ENCODE measurements at places on chromosomes 1 and 21.

DNA sequence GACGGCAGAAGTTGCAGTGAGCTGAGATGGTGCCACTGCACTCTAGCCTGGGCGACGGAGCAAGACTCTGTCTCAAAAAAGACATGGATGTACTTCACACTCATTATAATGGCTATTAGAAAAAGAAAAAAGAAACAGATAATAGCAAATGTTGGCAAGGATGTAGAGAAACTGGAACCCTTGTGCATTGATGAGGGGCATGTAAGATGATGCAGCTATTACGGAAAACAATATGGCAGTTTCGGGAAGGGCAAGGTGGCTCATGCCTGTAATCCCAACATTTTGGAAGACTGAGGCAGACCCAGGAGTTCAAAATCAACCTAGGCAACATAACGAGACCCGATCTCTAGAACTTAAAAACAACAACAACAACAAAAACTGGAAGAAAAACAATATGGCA, 22.3 kb downstream of the TRIT1 start:
- no peak for DNase-seq

GRCh38 chr1:70666381-70667140, 255.5 kb downstream of the CTH start:
- DNase-seq = no peak

GRCh38 chr1:73593364-73593763, 604.6 kb downstream of the LRRIQ3 start:
- DNase-seq = no peak

DNA sequence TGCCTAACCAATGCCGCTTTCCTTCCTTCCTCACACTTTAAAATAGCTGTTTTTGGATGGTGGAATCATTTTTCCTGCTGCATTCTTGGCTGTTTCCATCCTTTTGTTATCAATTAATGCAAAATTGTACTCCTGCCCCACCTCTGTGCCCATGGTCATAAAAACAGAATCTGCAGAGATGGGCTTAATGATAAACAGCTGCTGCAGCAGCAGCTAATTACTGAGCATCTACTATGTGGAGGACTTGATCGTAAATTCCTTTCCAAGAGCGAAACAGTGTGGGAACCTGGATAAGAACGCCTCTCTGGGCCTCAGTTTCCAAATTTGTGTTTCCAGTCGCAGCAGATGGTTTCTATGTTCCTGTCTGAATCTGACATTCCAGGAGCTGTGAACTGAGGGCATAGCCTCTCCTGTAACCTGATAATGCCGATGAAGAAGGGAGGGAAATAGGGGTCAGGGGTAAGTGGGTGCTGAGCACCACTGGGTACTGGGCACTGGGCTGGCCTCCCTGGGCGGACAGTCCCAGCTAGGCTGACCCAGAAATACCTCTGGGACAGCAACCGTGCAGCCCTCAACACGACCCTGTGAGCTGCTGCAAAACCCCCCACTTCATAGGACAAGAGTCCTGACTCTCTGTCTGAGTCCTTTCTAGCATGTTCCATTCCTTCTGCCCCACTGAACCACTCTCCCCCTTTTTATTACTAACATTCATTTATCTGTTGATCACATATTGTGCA, 121.7 kb downstream of the DMRTB1 start:
- no peak for DNase-seq

DNA sequence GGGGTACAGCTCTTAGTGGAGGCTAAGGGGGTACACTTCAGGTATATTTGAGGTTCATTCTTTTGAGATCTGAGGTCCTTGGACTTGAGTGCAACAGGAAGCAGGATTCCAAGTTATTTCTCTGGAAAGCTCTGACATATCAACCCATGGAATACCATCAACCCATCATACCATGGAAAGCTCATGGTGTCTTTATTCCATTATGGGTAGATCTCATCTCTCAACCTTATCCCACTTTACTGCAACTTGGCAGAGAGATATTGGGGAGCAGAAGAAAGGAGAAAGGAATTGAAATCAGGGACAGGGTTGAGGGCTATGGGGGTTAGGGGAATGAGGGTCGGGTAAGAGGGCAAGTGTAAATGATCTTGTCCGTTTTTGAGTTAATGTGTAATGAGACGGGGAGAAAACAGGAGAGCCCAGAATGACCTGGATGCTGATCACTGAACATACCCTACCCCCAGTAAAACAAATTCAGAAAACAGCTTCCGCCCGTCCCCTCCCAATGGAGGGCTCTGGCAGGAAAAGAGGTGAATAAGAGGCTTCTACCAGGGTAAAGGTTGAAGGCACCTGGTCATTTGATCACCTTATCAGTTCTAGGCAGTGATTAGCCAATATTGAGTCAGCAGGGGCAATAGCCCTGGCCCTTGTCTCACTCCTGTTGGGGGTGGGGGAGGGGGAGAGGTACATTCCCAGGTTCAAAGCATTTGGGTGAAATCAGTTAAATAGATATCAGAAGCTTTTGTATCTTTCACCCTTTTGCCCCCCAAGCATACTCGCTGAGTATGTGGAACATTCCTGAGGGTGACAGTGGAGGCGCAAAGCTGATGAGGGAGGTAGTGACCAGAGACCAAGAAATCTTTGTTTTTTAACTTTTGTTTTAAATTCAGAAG, 622 bp upstream of the APOA2 start:
- DNase-seq = no peak

GRCh38 chr21:38990424-38990794, 184.7 kb downstream of the ETS2 start:
- DNase-seq = no peak

DNA sequence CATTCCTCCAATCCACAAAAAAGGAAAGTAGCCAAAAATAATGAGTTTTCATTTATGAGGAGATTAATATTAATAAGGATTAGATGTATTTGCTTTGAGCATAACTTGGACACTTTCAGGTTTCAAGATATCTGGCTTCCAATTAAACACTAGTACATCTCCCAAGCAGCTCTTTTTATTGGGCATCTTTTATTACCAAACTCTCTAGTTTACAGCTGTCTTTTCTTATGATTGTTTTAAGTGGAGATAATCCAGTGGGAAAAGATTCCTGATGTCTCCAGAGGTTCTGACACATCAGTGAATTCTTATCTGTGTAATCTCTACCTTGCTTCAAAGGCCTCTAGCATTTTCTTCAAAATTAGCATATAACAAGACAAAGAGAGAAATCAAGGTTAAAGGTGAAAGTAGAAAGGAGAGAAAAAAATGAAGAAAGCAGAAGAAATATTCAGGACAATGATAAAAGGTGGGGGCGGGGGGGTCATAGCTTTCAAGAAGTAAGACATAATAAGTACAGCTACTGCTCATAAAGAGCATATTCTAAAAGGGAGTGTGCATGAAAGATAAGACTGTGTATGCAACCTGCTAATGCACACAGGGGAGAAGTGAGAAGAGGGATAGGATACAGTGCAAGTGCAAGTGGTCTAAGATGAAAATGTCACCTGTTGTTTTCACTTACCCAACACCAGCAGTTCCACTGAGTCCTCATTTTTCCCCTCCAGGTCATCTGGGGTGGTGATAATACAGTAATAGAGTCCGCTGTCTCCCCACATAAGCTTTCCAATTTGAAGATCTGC, 19.1 kb downstream of the ILDR2 start:
- DNase-seq = no peak

GRCh38 chr1:12067900-12068821, 5.1 kb downstream of the TNFRSF8 start:
- DNase-seq = no peak

- DNase-seq = no peak
These were observed 17.2 kb upstream of the STX12 start for GRCh38 chr1:27755865-27756264.

- DNase-seq = no peak
These were observed 15.6 kb upstream of the EIF4G3 start for GRCh38 chr1:21192284-21192683.

GRCh38 chr1:220371324-220371723, 99.1 kb upstream of the RAB3GAP2 start:
- DNase-seq = no peak

GRCh38 chr1:248800459-248800858, 25.3 kb downstream of the SH3BP5L start:
- DNase-seq = no peak

DNA sequence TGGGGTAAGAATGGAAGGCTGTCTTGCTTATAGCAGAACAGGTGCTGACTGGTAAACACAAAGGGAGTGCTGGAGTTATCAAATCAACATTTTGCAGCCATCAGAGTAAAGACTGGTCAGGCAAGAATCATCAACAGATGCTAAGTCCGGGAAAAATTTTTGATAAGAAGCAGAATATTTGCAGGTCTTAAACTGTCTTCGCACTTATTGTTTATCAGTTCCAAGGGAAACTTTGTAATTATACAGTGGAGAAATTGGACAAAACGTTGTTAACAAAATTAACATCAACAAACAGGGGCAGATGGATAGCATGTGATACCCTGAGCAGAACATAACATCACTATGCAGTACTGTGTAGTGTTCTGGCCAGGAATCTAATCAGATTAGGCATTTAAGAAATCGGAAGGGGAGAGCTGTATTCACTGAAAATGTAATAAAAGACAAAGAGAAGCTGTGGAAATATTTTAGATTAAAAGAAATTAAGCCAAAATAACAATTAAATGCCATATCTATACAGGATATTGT, 127.1 kb downstream of the DAB1 start:
- no peak for DNase-seq

GRCh38 chr1:157152510-157152909, 14.3 kb upstream of the ETV3 start:
- DNase-seq = no peak

DNA sequence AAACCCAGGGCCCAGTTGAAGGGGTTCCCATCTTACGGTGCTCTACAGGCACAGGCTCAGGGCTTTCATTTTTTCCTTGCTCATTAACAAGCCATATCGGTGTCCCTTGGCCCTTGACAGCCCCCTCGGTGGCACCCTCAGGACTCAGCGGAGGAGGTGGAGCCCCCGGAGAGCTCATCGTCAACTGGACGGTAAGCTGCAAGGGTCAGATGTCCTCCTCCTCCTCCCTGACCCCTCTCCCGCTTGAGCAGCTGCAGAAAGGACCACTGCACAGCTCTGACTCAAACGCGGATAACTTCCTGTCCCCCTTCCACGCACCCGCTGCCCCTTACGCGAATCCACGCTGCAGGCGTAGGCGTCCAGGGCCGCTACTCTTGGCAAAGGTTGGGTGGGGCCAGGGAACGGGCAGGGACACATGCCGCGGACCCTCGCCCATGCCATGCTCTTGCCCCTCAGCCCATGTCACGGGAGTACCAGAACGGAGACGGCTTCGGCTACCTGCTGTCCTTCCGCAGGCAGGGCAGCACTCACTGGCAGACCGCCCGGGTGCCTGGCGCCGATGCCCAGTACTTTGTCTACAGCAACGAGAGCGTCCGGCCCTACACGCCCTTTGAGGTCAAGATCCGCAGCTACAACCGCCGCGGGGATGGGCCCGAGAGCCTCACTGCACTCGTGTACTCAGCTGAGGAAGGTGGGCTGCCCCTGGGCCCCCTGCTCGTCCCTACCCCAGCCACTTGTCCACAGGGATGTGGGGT, 14.7 kb downstream of the TMEM81 start:
- DNase-seq = no peak

GRCh38 chr1:161201836-161202712, at the start of gene NDUFS2:
NDUFS2 (plus strand) TSS chr1:161202367; CDS start chr1:161202386, 19 bp downstream.
- peak; percentile 96 for DNase-seq

DNA sequence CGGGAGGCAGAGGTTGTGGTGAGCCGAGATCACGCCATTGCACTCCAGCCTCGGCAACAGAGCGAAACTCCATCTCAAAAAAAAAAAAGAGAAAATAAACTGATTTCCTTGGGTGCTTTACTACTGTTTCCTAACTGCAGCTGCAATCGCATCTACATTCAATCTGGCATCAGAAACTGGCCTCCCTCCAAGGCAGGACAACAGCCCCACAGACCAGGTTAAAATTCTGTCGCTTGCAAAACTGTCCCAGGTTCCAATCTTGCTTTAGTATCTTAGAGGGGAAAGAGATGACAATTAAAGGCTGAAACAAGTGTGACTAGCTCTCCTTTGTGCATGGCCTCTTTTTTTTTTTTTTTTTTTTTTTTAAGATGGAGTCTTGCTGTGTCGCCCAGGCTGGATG, 32.4 kb upstream of the SLC25A33 start:
- DNase-seq = no peak

DNA sequence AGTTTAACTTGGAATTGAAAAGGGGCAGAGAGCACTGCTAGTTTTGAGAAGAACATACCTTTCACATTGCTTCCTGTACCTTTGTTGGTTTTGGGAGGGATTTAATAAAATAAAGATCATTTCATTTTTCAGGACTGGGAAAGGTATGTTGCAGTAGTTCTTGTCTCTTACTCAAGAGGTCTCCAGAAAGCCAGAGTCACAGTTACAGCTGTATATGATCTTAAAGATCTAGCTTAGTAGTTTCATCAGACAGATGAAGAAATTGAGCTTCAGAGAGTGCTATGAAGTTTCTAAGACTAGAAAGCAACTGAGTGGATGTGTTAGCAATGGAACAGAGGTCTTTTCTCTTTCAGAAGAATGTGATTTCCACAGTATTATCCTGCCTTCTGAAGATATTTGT, 1.0 kb downstream of the OR10K2 start:
- DNase-seq = no peak

DNA sequence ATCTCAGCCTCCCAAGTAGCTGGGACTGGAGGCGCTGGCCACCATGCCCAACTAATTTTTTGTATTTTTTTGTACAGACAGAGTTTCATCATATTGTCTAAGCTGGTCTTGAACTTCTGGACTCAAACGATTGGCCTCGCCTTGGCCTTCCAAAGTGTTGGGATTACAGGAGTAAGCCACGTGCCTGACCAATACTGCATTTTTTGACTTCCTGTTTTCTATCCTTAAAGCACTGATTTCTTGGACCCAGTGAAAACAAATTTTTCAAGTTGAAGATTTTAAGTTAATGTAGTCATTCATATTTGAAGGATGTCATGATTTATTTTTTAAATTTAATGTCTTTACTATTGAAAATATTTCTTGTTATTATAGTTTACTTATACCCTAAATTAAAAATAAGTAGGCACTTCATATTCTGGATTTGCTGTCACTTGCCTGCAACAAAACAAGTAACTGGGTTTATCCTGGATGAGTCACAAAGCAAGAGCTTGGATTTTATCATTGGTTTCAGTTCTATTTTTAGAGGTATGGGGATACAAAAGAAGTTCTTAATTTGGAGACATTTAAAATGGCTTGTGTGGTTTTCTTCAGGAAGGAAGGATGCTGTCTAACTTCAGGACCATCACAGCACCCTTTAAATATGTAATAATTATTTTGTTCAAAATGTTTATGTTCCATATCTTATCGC, 2.2 kb upstream of the VPS45 start:
- DNase-seq = no peak

DNA sequence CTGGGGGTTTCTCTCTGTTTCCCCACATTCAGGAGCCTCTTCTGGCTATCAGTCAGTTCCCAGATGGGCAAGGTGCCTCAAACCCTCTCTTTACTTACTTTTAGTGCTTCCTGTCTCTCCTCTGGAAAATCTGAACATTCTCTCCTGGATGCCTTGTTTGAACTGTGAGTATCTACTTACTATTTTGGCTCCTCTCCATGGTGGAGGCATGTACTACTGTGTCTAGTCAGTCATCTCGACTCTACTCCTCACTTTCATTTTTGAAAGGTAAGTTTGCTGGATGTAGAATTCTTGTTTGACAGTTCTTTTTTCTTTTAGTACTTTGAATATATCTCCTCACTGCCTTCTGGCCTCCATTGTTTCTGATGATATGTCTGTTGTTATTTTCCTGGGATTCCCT, 70.9 kb upstream of the FAM78B start:
- DNase-seq = no peak

Data from effector memory CD4-positive, alpha-beta T cell (primary cell).